ENCODE measurements at places on chromosomes 1 and 21. TPM values are rescaled to one million over a fixed set of nuclear protein-coding genes. Genes with fewer than 3 reads are reported as not detected.

DNA sequence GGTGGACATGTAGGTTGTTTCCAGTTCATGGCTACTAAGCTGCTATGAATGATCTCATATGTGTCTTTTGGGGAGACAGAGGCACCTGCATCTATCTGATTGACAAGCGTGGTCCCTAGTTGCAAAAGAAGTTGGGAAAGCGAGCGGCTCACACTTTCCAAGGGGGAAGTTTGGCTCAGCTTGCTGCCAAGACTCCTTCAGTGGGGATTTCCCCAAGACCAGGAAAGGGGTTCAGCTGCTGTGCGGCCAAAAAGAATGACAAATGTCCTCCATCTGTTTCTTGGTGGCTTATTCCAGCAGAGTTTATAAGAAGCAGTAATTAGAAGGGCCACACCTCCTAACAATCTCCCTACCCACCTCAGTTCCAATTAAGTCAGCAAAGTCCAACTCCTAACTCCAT lies 128.5 kb upstream of the GALNT2 start:
- H3K27ac ChIP-seq, result no peak overlapping the region
- no peak overlapping the region for H3K4me3 ChIP-seq
- peaks cover 7% of the 10 kb centered on the region for H3K4me1 ChIP-seq

- H3K27me3 ChIP-seq, result no peaks in the 10 kb centered on the region
- H3K4me3 ChIP-seq, result no peak overlapping the region
- no peak for DNase-seq
- H3K27ac ChIP-seq, result no peak overlapping the region
- H3K36me3 ChIP-seq, result no peaks in the 10 kb centered on the region
Measured at GRCh38 chr1:106912131-106912530, 144.3 kb upstream of the PRMT6 start.

- H3K27me3 ChIP-seq, result peaks cover 21% of the 10 kb centered on the region
- H3K36me3 ChIP-seq, result no peaks in the 10 kb centered on the region
- H3K4me1 ChIP-seq, result no peaks in the 10 kb centered on the region
- DNase-seq, result no peak
Measured at GRCh38 chr1:203056012-203056411, 29.7 kb downstream of the PPFIA4 start.

DNA sequence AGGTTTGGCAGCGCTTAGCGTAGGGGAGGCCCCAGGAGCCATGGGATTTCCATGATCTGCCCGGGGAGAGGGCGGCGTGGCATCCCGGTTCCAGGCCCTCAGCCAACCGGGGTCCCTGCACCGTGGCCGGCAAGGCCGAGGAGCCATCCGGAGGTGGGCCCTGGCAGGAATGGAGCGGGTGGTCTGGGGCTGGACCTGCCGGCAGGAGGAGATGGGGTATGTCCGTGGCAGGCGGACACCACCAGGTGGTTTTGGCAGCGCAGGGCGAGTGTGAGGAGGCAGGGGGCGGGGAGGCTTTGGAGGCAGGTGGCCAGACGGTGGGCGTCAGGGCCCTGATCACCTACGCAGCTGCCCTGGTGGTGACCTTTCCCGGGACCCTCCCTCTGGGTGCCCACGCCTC lies 10.3 kb downstream of the PRKCZ start:
- H3K27ac ChIP-seq, result no peak overlapping the region
- no peaks in the 10 kb centered on the region for H3K27me3 ChIP-seq
- H3K4me1 ChIP-seq, result no peaks in the 10 kb centered on the region
- H3K4me3 ChIP-seq, result no peak overlapping the region
- peaks cover 38% of the 10 kb centered on the region for H3K36me3 ChIP-seq

DNA sequence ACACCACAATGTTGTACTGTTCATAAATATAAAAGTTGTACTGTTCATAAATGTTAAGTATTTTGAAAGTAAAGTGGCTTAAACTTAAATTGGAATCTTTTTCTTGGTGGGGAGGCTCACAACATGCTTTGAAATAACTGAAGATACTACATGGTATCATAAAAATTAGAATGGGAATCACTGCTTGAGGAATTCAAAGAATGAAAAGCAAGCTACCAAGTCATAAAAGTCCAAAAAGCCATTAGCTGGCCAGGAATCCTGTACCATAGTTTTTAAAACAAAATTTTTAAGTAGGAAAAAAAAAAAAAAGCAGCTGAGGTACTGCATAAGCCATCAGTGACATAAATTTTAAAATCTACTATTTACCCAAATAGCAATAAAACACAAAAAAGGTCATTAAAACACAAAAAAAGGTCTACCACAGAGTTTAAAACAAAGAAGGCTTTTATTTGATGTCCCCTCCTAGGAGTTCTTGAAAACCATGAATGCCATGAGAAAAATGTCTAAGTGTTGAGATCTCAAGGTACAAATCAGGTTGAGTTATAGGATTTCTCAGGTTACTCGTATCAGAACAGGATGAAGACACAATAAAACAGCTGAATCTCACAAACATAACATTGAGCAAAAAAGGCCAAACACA lies 8.6 kb downstream of the ZZZ3 start:
- no peak overlapping the region for H3K4me3 ChIP-seq
- H3K36me3 ChIP-seq, result peaks cover 23% of the 10 kb centered on the region
- H3K27me3 ChIP-seq, result no peaks in the 10 kb centered on the region
- no peak overlapping the region for H3K27ac ChIP-seq
- DNase-seq, result no peak

GRCh38 chr1:205749234-205750137 lies 496 bp downstream of the NUCKS1 start:
- peak; percentile 100 for DNase-seq
- peak overlapping the region; percentile 80 for H3K4me3 ChIP-seq

GRCh38 chr21:26679284-26679683 lies 106.2 kb upstream of the CYYR1 start:
- H3K27me3 ChIP-seq, result no peaks in the 10 kb centered on the region
- no peak overlapping the region for H3K4me3 ChIP-seq
- H3K4me1 ChIP-seq, result no peaks in the 10 kb centered on the region
- H3K36me3 ChIP-seq, result no peaks in the 10 kb centered on the region

DNA sequence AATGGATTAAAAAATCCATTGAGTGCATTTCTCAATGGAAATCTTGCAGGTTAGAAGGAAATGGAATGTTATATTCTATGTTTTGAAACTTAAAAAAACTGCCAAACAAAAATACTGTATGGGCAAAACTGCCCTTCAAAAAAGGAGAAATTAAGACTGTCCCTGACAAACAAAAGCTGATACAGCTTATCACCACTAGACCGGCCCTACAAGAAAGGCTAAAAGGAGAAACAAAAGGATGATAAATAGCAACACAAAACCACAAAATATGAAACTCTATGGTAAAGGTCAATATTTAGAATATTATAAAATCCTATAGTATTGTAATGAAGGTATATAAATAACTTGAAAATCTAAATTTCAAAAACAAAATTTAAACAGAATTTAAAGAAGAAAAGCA lies 60.0 kb downstream of the SLC25A24 start:
- no peaks in the 10 kb centered on the region for H3K27me3 ChIP-seq
- no peak for DNase-seq
- H3K36me3 ChIP-seq, result peaks cover 40% of the 10 kb centered on the region
- H3K4me3 ChIP-seq, result no peak overlapping the region

DNA sequence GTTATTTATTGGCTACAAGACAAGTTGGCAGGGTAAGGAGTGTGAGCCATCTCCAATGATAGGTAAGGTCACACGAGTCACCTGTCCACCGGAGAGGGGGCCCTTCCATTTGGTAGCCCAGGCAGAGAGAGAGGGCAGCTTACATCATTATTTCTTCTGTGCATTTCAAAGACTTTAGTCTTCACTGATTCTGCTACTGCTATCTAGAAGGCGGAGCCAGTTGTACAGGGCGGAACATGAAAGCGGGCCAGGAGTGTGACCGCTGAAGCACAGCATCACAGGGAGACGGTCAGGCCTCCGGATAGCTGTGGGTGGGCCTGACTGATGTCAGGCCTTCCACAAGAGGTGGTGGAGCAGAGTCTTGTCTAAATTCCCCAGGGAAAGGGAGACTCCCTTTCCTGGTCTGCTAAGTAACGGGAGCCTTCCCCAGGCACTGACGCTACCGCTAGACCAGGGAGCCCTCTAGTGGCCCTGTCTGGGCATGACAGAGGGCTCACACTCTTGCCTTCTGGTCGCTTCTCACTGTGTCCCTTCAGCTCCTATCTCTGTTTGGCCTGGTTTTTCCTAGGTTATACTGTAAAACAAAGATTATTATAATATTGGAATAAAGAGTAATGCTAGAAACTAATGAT lies 36.7 kb downstream of the ZNF695 start:
- no peak overlapping the region for H3K4me3 ChIP-seq
- peak; percentile 59 for DNase-seq
- no peaks in the 10 kb centered on the region for H3K36me3 ChIP-seq
- H3K4me1 ChIP-seq, result no peaks in the 10 kb centered on the region
- H3K27me3 ChIP-seq, result no peaks in the 10 kb centered on the region
- no peak overlapping the region for H3K27ac ChIP-seq

DNA sequence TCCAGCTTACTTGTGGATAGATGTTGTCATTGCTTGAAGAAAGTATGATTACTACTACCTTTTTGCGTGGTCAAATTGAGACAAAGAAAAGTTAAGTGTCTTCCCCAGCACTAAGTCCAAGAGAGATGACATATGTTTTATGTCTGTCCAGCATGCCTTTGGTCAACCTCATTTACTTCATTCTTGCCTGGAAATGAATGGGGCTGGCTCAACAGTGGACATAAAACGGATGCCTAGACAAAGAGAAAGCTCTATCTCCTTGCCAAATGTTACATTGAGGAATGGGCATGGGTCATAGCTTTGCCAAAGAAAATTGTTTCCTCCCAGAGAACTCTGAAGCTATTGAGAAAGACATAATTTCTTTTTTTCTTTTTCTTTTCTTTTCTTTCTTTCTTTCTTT lies 82.4 kb upstream of the PLPPR4 start:
- H3K27ac ChIP-seq, result no peak overlapping the region
- no peaks in the 10 kb centered on the region for H3K4me1 ChIP-seq
- H3K27me3 ChIP-seq, result no peaks in the 10 kb centered on the region
- DNase-seq, result no peak
- no peaks in the 10 kb centered on the region for H3K36me3 ChIP-seq

The KANK4 gene
- 0.20 TPM for total RNA-seq

The BCAR3 gene
- 83.6 TPM for total RNA-seq

The RGS18 gene
- total RNA-seq, result not detected

The INSRR gene
- total RNA-seq, result not detected

The CHD5 gene
- total RNA-seq, result 0.07 TPM
